Glutamatergic neuron (in vitro differentiated cells): ENCODE measurements at places on chromosomes 7 and 10. TPM values are rescaled to one million over a fixed set of nuclear protein-coding genes. Genes with fewer than 3 reads are reported as not detected.

The OSBPL3 gene
- total RNA-seq = 37.5 TPM

The FRMPD2 gene
- total RNA-seq = 1.6 TPM

The AQP1 gene
- not detected for total RNA-seq

DNA sequence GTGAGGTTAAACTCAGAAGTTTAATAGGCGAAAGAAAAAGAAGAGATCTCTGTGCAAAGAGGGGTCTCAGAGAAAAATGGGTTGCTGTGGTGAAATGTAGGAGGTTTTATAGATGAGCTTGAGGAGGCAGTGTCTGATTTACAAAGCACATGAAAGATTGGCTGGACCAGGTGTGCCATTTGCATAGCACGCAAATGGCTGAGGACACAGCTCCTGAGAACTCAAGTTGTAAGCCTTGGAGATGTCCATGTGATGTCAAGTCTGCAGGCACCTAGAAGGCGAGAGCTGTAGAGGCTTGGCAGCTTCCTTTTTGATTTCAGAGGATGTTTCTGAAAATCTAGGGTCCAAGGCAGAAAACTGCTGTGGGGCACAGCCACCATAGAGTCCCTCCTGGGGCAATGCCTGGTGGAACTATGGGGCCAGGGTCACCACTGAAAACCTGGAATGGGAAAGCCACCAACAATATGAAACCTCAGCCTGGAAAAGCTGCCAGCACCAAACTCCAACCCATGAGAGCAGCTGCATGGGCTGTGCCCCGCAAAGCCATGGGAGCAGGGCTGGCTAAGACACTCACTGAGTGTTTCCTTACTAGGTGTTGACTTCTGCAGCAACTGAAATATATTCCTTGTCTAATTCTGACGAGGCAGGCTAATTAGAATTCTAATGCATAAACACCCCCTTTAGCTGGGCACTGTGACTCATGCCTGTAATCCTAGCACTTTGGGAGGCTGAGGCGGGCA lies 96.9 kb upstream of the TNS3 start:
- DNase-seq = no peak
- H3K27me3 ChIP-seq = no peaks in the 10 kb centered on the region
- H3K4me1 ChIP-seq = peaks cover 3% of the 10 kb centered on the region
- H3K4me3 ChIP-seq = no peak overlapping the region

DNA sequence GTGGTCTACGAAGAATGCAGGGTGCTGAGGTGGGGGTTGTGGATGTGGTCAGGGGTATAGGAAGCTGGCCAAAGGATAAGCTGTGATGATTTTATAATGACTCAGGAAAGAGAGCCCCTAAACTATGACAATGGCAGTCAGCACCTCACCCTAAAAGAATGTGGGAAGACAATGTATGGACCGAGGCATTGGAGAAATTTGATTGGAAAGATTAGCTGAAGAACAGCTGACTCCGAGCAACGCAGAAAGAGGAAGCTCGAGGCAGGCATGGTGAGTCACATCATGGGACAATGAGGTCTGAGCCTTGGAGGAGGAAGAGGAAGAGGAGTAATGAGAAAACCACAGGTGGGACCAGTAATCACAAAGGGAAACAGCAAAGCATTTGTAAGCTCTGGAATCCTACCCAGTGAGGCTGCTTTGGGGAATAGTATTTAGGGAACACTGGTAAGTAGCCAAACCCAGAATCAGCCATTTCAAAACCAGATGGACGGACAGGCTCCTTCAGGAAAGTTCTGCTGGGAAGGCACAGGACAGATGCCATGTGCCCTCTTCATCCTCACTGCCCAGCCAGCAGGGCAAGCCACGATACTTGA lies 295.4 kb downstream of the PRPF18 start:
- H3K36me3 ChIP-seq = no peaks in the 10 kb centered on the region
- H3K27me3 ChIP-seq = peaks cover 7% of the 10 kb centered on the region
- no peak for DNase-seq
- H3K4me3 ChIP-seq = no peak overlapping the region

DNA sequence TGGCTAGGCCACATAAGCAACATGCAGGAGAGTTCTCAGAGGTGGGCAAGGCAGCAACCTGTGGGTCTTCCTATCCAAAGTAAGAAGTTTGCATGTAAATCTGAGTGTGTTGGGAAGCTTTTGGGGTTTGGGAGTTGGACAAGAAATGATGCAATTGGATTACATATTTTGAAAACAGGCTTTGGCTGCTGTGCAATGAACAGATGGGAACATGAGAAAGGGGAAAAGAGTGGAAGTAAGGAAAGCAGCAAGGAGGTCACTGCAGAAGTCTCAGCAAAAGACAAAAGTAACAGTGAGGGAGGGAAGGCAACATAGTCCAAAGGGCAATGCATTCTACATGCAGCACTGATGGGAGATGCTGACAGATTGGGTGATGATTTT lies 61.1 kb upstream of the C10orf90 start:
- no peaks in the 10 kb centered on the region for H3K36me3 ChIP-seq
- no peak for DNase-seq
- H3K4me3 ChIP-seq = no peak overlapping the region
- no peaks in the 10 kb centered on the region for H3K27me3 ChIP-seq
- no peak overlapping the region for H3K27ac ChIP-seq
- peaks cover 5% of the 10 kb centered on the region for H3K4me1 ChIP-seq

DNA sequence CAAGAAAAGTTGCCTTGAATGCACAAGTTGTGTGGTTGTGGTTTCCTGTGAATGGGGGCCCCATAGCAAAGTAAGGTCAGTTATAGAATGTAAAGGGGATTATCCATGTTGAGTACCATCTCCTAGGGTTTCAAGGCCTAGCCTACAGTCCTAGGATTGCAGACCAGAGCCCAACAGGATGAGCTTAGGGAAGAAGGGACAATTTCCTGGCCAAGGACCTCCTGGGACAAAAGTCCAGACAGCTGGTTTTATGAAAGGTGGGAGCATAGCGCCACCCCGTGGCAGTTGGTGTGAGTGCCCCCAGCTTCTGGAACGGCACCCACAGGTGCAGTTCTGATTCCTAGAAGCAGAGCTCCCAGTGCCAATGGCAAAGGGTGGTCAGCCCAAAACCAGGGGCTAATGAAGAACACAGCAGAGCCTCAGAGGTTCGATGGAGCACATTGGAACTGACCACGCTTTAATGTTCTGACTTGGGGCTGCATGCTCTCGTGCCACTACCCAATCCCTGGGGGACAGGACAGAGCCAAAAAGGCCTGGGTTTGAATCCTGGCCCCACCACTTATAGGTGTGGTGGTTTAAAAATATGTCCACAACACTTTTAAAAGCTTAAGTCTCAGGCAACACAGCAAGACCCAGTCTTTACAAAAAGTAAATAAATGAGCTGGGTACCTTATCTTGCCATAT lies 25.8 kb upstream of the TMEM120A start:
- no peak overlapping the region for H3K27ac ChIP-seq
- H3K36me3 ChIP-seq = peaks cover 12% of the 10 kb centered on the region

- DNase-seq = no peak
- H3K4me1 ChIP-seq = peaks cover 2% of the 10 kb centered on the region
- H3K4me3 ChIP-seq = no peak overlapping the region
- no peaks in the 10 kb centered on the region for H3K36me3 ChIP-seq
- H3K27ac ChIP-seq = no peak overlapping the region
Measured at GRCh38 chr7:39617005-39617404, 6.4 kb upstream of the RALA start.

DNA sequence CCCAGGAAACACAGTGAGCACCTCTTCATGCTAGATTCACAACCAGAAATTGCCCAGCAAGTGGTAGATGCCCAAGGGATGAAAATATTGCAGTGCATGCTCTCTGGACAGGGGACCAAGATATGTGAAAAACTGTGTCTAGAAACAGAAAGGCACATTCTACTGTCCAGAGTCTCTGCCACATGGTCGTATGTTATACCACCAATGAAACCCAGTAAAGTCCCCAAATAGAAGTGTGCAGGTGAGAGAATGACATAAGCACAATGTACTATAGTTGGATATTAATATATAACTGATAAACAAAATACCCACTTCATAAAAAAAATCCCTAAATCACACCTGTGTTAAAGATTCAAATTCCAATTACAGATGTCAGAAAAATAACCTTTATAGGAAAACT lies 43.8 kb downstream of the RASGEF1A start:
- no peak overlapping the region for H3K27ac ChIP-seq
- H3K36me3 ChIP-seq = no peaks in the 10 kb centered on the region
- H3K4me3 ChIP-seq = no peak overlapping the region
- peaks cover 33% of the 10 kb centered on the region for H3K4me1 ChIP-seq

GRCh38 chr10:37760817-37761216 lies 96.6 kb downstream of the ZNF248 start:
- H3K4me3 ChIP-seq = no peak overlapping the region
- no peak for DNase-seq
- H3K27me3 ChIP-seq = no peaks in the 10 kb centered on the region
- H3K4me1 ChIP-seq = no peaks in the 10 kb centered on the region
- H3K36me3 ChIP-seq = no peaks in the 10 kb centered on the region
